ENCODE measurements at places on chromosomes 11 and 22.

- no peak for DNase-seq
Measured at GRCh38 chr11:30328681-30329080, 5.8 kb downstream of the ARL14EP start.

DNA sequence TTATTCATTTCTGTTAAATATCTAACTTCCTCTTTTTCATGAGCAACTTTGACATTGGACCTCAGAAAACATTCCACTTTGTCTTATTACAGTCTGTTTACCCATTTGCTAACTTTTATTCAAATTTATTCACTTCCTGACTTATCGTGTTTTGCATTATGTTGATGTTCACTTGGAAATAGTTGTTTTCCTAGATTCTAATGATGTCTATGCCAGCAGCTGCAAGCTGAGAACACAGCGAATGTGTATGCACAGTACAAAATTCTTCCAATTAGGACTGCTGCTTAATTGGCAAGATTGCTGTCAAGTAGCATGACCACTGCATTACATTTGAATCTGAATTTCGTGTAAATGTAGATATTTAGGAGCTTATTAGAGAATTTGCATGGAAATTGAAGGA, 61.5 kb upstream of the GRIA4 start:
- DNase-seq: no peak

DNA sequence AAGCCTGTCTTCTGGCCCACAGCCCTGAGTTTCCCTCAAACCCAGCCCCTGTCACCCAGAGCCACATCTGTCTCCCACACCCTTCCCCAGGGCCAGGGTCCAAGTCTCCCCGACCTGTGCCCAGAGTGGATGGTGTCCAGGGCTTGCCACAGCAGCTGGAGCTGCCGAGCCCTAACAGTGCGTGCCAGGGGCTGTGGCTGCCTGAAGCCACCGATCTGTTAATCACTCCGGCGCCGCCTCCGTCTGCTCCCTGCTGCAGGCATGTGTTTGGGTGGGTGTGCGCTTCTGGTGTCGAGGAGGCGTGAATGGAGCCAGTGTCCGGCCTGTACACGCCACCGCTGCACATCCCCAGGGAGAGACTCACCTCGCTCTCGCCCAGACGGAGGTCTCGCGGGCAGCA, 26.1 kb downstream of the SHISAL1 start:
- DNase-seq: no peak

DNA sequence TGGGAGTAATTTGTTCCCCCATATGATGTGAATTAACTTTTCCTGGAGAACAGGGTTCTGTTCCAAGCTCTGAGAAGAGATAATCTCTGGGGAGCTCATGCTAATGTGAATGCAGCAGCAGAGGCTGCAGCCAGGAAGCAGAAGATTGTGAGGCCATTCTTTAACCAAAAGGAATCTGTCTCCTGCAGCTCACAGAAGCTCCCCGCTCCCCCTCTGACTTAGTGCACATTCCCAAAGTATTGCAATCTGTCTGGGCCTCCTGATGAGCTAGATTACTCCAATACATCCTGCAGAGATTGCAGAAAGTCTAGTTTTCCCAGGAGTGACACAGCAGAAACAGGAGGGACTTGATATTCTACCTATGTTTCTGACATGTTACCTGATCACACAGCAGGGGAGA, 420.6 kb upstream of the FAT3 start:
- no peak for DNase-seq

DNA sequence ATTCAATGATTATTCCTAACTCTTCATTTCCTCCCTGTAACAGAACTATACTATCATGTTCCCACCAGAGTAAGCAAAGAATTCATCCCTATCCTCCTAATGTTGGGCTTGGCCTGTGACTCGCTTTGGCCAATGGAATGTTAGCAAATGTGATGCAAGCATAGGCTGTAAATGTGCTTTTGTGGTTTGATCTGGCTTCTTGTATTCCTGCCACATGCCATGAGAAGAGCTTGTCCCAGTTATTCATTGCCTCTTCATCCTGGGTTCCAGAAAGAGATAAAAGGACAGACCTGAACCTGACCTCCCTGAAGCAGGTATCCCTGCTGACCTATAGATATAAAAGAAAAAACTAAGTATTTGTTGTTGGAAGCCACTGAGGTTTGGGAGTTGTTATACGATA, 51.0 kb downstream of the SYTL2 start:
- no peak for DNase-seq

- no peak for DNase-seq
Measured at GRCh38 chr11:96055706-96056387, 131.9 kb upstream of the MTMR2 start.

- no peak for DNase-seq
Measured at GRCh38 chr11:16981651-16982194, 32.5 kb downstream of the PLEKHA7 start.

GRCh38 chr11:6721343-6721742, 38.2 kb upstream of the MRPL17 start:
- no peak for DNase-seq

- no peak for DNase-seq
Measured at GRCh38 chr11:19173004-19173689, 28.6 kb downstream of the CSRP3 start.

DNA sequence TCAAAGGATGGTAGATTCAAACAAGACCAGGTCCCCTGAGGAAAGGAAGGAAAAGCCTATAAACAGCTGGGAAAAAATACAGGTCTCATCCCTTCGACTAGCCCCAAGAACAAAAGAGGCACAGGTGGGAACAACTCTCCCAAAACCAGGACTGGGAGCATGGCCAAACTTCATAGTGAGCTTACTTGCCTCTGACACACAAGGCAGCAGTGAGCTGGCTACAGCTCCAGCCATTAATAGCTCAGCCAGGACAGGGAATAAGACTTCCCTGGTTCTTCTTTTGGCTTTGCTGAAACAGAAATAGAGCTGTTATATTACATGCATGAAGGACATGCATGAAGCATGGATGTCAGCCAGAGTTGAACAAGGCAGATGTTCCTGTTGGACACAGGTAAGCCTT, at the start of gene OR10A2:
Gene OR10A2 (plus strand): TSS at position 97 of the 400 bp plus-strand sequence. CDS start 6,698 bp downstream, outside the sequence.
- DNase-seq: no peak

DNA sequence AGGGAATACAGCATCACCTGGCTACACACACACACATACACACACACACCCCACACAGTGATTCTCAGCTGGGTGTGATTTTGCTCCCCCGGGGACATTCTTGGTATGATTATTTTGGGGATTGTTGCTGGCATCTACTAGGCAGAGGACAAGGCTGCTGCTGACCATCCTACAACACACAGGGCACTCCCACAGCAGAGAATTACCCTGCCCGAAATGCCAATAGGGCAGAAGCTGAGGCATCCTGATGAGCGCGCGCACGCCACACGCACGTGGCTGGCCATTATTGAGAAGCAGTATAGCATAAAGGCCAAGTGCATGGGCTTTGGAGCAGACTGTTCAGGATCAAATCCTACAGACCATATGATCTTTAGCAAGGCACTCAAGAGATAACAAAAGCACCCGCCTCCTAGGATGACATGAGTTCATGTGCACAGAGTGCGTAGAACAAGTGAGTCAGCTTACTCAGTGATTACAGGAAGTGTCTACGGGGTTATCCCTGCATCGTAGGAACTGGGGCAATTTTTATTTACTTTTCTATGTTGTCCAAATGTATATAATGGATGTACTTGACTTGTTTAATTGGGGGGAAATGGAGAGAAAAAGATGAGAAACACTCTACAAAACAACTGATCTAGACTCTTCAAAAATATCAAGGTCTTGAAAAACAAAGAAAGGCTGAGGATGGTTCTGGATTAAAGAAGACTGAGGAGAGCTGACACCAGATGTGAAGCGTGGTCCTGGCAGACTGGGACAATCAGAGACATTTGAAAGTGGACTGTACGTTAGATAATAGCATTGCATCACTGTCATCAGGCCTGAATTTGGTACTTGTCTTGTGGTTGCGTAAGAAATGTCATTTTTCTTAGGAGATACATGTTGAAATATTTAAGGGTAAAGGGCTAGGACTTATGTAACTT, 7.2 kb upstream of the EHD1 start:
- no peak for DNase-seq

DNA sequence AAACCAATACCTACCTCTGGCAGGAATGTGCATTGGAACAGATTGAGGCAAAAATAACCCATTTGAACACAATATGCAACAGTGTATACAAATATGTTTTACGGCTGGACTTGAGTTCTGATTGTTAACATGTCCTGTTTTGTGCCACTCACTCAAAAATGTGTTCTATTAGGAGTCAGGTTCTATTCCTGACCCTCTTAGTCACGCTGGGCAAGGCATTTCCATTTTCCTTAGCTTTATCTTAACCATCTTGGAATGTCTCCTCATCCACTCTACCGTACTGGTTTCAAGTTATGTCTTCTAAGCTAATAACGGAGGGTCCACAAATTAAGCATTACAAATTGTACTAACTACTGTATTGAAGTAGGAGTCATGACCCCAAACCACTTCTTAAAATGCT, 78.6 kb downstream of the MAML2 start:
- no peak for DNase-seq

DNA sequence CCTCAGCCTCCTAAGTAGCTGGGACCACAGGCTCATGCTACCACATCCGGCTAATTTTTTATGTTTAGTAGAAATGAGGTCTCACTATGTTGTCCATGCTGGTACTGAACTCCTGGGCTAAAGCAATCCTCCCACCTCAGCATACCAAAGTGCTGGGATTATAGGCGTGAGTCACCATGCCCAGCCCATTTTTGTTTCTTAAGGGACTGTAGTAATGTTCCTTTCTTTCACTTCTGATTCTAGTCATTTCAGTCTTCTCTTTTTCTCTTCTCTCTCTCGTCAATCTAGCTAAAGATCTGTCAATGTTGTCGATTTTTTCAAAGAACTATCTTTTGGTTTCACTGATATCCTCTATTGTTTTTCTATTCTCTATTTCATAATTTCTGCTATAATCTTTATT, 111.0 kb upstream of the APOA1 start:
- DNase-seq: no peak

- no peak for DNase-seq
Measured at GRCh38 chr22:28394513-28395110, 285.0 kb downstream of the TTC28 start.

DNA sequence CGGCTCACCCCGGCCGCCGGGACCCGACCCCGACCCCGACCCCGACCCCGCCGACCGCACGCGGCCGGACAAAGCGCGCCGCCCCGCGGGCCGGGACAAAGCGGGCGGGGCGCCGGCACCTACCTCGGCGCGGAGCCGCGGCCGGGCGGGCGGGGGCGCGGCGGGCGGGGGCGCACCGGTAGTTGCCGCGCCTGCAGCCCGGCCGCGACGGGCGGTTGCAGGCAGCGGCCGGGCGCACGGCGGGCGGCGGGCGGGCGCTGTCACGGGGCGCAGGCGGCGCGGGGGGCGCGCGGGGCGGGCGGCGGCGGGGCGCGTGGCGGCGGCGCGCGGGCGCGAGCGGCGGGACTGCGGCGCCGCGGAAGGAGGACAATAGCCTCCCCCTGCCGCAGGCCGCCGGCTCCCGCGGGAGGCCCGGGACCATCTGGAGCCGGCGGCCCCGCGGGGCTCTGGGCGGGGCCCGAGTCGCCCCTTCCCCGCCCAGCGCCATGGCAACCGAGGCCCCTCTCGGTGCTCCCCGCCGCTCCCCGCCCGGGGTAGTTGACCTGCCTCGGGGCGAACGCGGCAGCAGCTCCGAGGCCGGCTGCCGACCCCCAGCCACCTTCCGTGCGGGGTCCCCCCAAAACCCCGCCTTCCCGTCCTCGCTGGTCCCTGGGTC, 851 bp downstream of the SPTBN2 start:
- no peak for DNase-seq

DNA sequence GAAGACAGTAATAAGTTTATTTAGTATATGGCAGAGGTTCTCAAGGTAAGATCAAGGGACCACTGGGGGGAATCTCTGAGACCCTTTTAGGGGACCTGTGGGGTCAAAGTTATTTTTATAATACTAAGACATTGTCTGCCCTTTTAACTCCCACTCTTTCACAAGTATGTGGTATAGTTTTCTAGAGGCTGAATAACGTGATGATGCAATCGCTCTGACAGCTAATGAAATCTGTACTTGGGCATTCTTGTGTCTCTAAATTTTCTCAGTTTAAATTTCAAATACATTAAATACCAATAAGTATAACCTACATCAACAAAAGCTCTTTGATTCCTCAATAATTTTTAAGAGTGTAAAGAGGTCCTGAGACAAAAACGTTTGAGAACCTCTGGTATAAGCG, 147.9 kb downstream of the ATG16L2 start:
- DNase-seq: no peak

- DNase-seq: no peak
Measured at GRCh38 chr11:36210529-36210928, 78.7 kb downstream of the COMMD9 start.

DNA sequence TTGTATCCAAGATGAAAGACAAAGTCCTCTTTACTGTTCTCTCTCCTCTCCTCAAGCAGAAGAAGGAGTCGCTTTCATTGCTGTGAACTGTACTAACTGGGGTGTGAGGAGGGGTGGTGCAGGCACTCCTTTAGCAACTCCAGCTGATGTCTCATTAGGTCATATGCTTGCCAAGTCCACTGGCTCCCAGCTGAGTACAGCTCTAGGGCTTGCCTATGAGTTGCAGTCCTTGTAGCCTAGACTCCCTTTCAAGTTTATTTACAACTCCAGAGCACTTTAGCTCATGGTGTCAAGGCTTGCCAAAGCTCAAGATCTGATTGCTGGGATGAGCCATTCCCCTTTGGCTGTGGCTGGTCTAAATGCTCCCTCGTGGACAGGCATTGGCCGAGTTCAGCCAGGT, 55.1 kb upstream of the PDGFD start:
- no peak for DNase-seq

DNA sequence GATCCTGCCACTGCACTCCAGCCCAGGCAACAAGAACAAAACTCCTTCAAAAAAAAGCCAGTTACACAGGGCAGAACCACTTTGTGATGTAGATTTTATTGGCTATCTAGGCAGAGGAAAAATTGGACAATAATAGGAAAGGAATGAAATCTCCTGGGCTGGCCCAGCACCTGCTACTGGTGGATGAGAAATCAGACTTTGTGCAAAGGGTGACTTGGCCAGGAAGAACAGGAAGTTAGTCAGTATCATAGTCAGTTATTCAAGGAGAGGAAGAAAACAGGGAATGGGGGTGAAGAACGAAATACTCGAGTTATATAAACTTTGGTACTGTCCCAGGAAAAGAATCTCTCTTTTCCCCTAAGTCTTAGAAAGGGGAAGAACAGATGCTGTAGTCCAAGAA, 11.0 kb upstream of the SPTBN2 start:
- DNase-seq: no peak

DNA sequence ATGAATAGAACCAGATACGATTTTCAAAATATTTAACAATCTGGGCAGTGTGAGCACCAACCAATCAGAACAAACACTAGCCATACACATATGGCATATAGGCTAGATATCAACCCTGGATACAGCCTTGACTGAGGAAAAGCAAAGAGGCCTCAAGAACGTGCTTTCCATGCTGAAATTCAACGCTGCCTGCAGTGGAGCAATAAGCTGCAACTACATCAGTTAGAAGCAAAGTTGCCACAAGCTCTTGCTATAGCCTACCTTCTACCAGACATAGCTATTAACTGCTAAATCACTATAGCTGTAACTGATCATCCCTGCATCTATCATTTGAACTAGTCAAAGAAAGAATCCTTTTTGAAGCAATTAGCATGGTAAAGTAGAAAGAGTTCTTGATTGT, 42.5 kb downstream of the DENND5A start:
- DNase-seq: no peak

Data from stimulated activated CD8-positive, alpha-beta memory T cell treated with anti-CD3 and anti-CD28 coated beads, Interleukin-2, amount 100 ng/mL, for 1 hour (primary cell).